ENCODE measurements at places on chromosomes 2 and 18. TPM values are rescaled to one million over a fixed set of nuclear protein-coding genes. Genes with fewer than 3 reads are reported as not detected.

ADD2 gene
- total RNA-seq: not detected

GRCh38 chr2:42424033-42424432 is 63.0 kb upstream of the COX7A2L start:
- no peak overlapping the region for H3K4me3 ChIP-seq
- peaks cover 10% of the 10 kb centered on the region for H3K4me1 ChIP-seq
- DNase-seq: no peak
- H3K27me3 ChIP-seq: peaks cover 18% of the 10 kb centered on the region
- H3K36me3 ChIP-seq: no peaks in the 10 kb centered on the region

- no peak overlapping the region for H3K4me3 ChIP-seq
- H3K27ac ChIP-seq: no peak overlapping the region
- H3K36me3 ChIP-seq: no peaks in the 10 kb centered on the region
- no peak for DNase-seq
- no peaks in the 10 kb centered on the region for H3K27me3 ChIP-seq
- peaks cover 13% of the 10 kb centered on the region for H3K4me1 ChIP-seq
These were observed 149.4 kb upstream of the NDUFV2 start for GRCh38 chr18:8952769-8953760.

- H3K27ac ChIP-seq: no peak overlapping the region
- no peaks in the 10 kb centered on the region for H3K4me1 ChIP-seq
- H3K36me3 ChIP-seq: no peaks in the 10 kb centered on the region
- H3K4me3 ChIP-seq: no peak overlapping the region
- DNase-seq: no peak
- H3K27me3 ChIP-seq: no peaks in the 10 kb centered on the region
These were observed 76.4 kb downstream of the METTL4 start for GRCh38 chr18:2494921-2495320.

- H3K36me3 ChIP-seq: no peaks in the 10 kb centered on the region
- H3K27me3 ChIP-seq: peaks cover 7% of the 10 kb centered on the region
- DNase-seq: no peak
- no peak overlapping the region for H3K4me3 ChIP-seq
- H3K27ac ChIP-seq: no peak overlapping the region
These were observed 253.5 kb downstream of the ACKR3 start for GRCh38 chr2:236823041-236823629.

GRCh38 chr2:208346756-208347155 is 59.8 kb upstream of the PTH2R start:
- no peaks in the 10 kb centered on the region for H3K27me3 ChIP-seq
- no peak for DNase-seq
- no peaks in the 10 kb centered on the region for H3K4me1 ChIP-seq
- H3K36me3 ChIP-seq: peaks cover 59% of the 10 kb centered on the region
- no peak overlapping the region for H3K4me3 ChIP-seq
- no peak overlapping the region for H3K27ac ChIP-seq

GRCh38 chr2:197315371-197315770 is 4.8 kb upstream of the ANKRD44 start:
- H3K4me3 ChIP-seq: no peak overlapping the region
- no peak for DNase-seq
- H3K27me3 ChIP-seq: peaks cover 8% of the 10 kb centered on the region
- H3K27ac ChIP-seq: no peak overlapping the region
- peaks cover 4% of the 10 kb centered on the region for H3K4me1 ChIP-seq
- H3K36me3 ChIP-seq: no peaks in the 10 kb centered on the region

- peaks cover 58% of the 10 kb centered on the region for H3K36me3 ChIP-seq
- H3K27me3 ChIP-seq: no peaks in the 10 kb centered on the region
- DNase-seq: no peak
- peaks cover 3% of the 10 kb centered on the region for H3K4me1 ChIP-seq
- H3K27ac ChIP-seq: no peak overlapping the region
- H3K4me3 ChIP-seq: no peak overlapping the region
These were observed 40.5 kb downstream of the PREPL start for GRCh38 chr2:44320832-44321231.

- peak; percentile 82 for DNase-seq
- H3K4me3 ChIP-seq: no peak overlapping the region
- H3K36me3 ChIP-seq: no peaks in the 10 kb centered on the region
- H3K4me1 ChIP-seq: no peaks in the 10 kb centered on the region
- H3K27me3 ChIP-seq: peaks cover 3% of the 10 kb centered on the region
- no peak overlapping the region for H3K27ac ChIP-seq
These were observed 7.8 kb downstream of the COLEC11 start for GRCh38 chr2:3602553-3603339.

- H3K36me3 ChIP-seq: peaks cover 6% of the 10 kb centered on the region
- no peak overlapping the region for H3K27ac ChIP-seq
- peaks cover 30% of the 10 kb centered on the region for H3K4me1 ChIP-seq
- no peaks in the 10 kb centered on the region for H3K27me3 ChIP-seq
These were observed 60.4 kb downstream of the FIGN start for GRCh38 chr2:163675388-163675787.
